GM04504 (cell line): ENCODE measurements at places on chromosomes 3 and 15.

DNA sequence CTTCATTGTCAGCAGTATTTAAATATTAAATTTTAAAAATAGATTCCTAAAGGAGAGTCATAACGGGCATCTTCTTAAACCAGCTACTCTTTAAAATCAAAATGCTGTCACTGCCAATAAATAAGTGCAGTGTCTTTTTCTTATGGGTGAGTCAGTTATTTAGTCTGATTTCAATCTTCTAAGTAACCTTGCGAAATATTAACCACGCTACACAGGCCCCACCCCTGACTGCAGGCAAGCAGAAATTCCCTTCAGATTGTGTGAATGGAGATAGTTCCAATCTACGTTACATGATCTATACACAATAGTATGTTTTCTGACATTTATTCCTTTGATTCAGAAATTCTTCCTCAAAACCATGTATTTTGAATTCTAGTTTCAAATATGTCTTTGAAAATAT, 141.5 kb downstream of the GADL1 start:
- DNase-seq, result peak; percentile 42

DNA sequence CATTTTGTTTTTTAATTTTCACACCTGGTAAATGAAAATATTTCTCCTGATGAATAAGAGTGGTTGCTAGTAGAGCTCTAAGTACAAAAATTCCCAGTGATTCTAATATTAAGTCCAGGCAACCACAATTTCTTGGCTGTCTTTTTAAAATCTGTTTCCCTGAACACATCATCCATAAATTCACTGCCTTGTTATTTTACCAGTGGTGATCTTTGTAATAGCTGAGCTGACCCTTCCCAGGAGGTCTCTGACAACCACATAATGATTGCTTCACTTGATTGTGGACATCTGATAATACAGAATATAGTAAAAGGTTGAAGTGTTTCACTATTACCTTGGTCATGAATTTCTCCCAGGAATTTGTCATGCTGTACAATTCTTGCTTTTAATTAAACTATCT, 13.9 kb upstream of the TOP2B start:
- no peak for DNase-seq

DNA sequence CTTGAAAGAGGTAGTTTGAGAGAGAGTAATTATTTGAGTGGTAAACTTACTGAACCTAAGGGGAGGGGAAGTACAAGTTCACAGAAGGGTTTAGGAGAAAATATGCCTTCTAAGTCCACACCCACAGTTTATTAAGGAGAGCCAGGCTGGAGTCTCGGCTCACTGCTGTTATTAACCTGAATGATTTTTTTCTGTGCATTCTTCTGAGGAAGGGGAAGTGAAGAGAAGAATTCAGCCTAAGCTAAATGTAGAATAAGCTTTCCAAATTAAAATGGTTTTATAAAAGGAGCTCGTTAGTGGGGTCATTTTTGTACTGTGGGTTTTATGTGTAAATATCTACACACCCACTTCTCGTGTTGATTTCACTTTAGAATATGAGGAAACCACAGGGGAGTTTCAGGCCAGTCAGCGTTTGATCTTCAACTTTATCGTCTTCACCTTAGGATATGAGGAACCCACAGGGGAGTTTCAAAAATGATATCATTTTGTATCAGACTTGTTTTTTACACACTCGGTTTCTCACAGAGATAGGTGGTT, 1.5 kb downstream of the WHAMM start:
- DNase-seq, result no peak

- DNase-seq, result no peak
Measured at GRCh38 chr3:25830373-25831280, 40.7 kb downstream of the OXSM start.

- no peak for DNase-seq
Measured at GRCh38 chr3:98730338-98730737, 32.8 kb upstream of the ST3GAL6 start.

- DNase-seq, result peak; percentile 54
Measured at GRCh38 chr3:146972726-146973125, 367.6 kb upstream of the PLSCR5 start.

GRCh38 chr15:97961067-97961954, 808 bp downstream of the ARRDC4 start:
- DNase-seq, result no peak

DNA sequence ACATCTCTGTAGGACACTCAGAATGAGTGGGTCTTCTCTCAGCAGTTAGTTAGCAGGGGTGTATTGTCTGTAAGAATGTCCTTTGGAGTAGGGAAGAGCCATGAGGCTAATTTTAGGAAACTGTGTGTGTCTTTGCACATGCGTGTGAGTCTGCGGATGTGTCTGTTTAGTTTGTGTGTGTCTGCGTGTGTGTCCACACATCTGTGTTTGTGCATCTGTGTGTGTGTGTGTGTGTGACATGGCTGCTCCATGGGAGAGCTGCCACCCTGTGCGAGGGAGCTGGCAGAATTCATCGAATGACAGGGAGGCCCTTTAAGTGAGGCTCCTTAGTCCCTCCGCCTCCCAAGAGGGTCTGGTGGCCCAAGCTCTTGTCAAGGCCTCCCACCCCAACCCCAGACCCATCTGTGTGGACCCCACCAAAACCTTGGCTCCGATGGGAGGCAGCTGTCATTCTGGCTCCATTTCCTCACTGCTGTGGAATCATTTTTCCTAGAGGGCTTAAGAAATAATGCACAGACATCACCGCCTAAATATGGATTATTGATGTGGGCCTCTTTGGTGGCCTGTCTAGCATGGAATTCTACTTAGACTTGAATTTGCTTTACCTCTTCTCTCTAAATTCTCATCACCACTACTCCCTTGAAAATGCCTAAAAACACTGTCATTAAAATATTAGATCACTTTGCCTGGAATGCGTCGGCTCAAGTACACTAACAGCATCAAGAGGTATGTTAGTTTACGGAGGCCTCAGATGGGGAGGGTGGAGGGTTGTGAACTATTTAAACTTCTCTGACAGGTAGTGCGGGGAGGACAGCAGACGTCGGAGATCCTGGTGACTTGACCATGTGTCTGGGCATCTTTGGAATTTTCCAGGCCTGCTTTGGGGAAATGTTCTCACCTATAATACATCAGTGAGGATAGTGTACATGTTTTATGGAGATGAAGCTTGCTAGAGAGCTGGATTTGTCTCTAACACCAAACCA, 9.4 kb downstream of the ESYT3 start:
- DNase-seq, result no peak

DNA sequence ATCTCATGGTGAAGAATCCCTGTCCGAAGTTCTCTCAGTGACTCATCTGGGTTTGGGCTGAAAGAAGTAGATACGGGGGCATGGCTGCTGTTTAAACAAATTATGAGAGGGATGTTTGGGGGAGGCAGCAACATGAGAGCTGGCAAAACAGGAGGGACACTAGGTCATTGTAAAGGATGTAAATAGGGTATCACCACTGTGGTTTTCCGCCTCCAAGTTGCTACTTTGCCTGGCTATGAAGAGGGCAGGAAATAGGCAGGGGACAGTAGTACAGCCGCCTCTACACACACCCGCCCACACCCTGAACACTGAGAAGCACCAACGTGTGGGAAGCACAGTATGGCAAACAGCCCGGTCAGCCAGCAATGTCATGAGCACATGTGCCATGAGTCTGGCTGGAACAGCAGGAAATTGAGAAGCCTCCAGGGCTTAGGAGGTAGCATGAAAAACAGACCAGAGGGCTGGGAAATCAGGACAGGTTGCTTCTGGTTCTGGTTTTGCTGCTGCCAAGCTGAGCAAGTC, 17.1 kb downstream of the HEXA start:
- peak; percentile 78 for DNase-seq
